ENCODE measurements at places on chromosomes 4 and X.

DNA sequence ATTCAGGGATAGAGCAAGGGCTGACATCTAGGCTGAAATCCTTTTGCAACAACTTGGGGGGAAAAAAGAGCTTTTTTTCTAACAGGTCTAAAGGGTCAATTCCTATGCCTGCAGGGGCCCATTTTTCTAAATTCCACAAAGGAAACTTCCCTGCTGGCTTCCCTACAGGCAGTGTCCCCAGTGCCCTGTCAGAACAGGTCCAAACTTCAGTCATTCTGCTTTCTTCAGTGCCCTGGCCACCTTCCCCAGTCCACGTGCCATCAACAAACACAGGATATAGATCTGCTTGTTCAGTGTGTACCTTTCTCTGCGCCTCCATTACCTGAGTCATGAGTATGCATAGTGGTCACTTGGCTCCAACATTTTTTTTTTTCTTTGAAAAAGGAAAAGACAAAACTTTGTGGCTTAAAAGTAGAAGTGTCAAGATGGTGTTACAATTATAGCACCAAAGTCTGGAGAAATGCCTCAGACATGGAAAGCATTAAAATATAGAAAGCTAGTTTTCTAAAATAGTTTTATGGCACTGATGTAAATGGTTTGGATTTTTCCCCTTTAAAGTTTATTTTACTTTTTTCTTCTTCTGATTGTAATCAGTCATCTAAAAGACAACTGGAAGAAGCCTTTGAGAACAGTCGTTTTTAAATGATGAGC, 84.0 kb upstream of the JADE1 start:
- DNase-seq, result no peak

DNA sequence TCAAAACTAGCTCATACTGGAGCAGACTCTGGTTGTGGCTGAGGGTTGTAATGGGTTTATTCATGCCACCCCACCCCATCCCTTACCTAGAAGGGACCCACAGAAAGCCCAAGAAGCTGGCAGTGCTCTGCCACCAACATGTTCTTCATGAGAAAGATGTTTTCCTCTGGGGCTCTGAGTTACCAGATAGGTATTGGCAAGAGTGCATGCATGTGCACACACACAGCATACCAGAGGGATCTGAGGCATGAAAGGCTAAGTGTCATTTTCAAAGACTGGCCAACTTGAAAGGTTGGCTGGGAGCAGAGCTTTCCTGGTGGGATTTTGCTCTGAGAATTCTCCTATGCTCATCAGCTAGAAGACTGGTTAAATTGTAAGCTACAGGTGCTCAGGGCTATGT, 65.2 kb downstream of the PHOX2B start:
- no peak for DNase-seq

DNA sequence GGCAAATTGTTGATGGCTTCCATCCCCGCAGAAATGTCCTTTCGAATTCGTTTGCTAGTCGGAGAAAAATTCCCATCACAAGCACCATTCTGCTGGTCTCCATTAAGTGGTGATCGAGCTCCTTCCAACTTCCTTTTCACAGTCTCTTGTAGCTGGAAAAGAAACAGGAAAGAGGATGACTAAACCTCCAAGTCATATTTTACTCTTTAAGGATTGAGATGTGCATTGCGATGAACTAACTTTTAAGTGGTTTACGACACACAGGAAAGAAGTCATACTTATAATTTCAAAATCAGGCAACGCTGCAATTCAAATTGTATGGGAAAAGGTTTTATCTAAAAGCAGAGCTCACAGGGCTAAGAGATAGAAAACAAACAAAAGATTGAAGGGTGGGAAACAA, 225.2 kb downstream of the MGST2 start:
- DNase-seq, result no peak

GRCh38 chr4:40270609-40271008, 64.5 kb upstream of the CHRNA9 start:
- DNase-seq, result no peak

GRCh38 chr4:73104695-73105094, 35.2 kb upstream of the COX18 start:
- DNase-seq, result no peak

- DNase-seq, result peak; percentile 43
Observed at GRCh38 chr4:83109480-83110222, 4.9 kb downstream of the PLAC8 start.

- no peak for DNase-seq
Observed at GRCh38 chr4:14990484-14990883, 11.8 kb upstream of the CPEB2 start.

DNA sequence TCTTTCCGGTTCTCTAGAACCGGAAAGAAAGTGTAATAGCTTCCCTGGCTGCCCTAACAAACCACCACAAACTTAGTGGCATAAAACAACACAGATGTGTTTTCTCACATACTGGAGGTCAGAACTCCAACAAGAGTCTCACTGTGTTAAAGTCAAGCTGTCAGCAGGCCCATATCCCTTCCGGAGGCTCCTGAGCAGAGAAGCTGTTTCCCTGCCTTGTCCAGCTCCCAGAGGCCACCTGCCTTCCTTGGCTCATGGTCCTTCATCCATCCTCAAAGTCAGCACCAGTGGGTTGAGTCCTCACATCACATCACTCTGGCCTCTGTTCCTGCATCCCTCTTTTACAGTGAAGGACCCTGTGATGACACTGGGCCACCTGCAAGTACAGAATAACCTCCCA, 49.8 kb upstream of the HMX1 start:
- no peak for DNase-seq

DNA sequence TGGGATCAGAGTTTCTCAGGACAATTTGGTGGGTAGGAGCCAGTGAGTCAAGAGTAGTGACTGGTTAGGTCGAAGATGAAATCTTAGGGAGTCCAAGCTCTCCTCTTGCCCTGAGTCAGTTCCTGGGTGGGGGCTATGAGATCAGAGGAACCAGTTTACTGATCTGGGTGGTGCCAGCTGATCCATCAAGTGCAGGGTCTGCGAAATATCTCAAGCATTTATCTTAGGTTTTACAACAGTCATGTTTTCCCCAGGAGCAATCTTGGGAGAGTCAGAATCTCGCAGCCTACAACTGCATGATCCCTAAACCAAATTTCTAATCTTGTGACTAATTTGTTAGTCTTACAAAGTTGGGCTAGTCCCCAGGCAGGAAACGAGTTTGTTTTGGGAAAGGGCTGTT, 1833.2 kb upstream of the PCDH7 start:
- no peak for DNase-seq

GRCh38 chrX:51852621-51853020, 40.8 kb upstream of the MAGED1 start:
- no peak for DNase-seq

DNA sequence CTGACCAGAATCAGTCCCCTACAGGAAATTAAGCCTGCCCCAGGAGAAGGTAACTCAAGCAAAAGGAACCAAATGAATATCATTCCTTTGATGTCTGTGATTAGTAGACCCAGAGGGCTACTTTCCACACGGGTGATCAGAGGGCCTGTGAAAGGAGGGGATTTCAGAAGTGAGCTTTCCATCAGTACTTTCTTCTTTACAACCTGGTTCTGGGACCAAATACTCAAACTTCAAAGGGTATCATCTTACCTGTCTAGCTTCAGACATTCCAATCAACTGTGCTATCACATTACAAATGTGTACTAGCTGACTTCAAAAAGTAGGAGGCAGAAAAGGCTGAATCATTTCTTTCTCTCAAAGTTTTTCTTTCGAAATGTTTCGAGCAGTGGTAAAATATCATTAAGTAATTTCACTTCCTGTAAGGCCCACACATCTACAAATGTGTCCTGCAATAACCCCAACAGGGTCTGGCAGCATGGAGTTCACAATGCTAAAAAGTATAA, 23.9 kb downstream of the ACSL4 start:
- DNase-seq, result peak; percentile 18

- no peak for DNase-seq
Observed at GRCh38 chr4:186939226-186939625, 215.6 kb upstream of the FAT1 start.

- no peak for DNase-seq
Observed at GRCh38 chr4:7677799-7678301, 243.1 kb upstream of the PSAPL1 start.

DNA sequence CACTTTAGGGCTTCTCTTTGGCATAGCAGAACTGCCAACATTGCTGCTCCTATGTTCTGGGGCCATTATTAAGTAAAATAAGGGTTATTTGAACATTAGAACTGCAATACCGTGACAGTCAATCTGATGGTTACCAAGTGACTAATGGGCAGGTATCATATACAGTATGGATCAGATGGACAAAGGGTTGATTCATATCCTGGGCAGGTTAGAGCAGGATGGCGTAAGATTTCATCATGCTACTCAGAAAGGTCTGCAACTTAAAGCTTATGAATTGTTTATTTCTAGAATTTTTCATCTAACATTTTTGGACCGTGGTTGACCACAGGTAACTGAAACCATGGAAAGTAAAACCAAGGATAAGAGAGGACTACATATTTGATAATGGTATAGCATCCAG, 40.9 kb downstream of the BRCC3 start:
- no peak for DNase-seq

- no peak for DNase-seq
Observed at GRCh38 chr4:138560448-138560847, 318.3 kb upstream of the SLC7A11 start.

DNA sequence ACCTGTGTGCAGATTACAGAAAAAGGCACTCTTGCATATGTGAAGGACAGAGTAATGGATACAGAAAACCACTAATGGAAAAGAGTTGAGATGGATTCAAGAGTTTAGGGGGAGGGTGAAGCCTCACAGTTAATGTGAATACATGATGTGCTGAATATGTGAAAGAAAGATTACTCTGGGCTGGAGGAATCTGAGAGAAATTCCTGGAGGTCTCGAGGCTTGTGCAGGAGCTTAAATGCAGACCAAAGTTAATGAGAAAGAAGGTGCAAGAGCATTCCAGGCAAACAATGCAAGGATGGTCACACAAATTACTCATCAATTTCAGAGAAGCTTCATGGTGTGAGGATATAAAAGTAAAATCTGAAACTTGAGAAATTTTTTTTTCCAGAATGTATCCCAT, 768.8 kb downstream of the STPG2 start:
- DNase-seq, result no peak

- DNase-seq, result no peak
Observed at GRCh38 chr4:162510115-162510514, 346.3 kb upstream of the FSTL5 start.

DNA sequence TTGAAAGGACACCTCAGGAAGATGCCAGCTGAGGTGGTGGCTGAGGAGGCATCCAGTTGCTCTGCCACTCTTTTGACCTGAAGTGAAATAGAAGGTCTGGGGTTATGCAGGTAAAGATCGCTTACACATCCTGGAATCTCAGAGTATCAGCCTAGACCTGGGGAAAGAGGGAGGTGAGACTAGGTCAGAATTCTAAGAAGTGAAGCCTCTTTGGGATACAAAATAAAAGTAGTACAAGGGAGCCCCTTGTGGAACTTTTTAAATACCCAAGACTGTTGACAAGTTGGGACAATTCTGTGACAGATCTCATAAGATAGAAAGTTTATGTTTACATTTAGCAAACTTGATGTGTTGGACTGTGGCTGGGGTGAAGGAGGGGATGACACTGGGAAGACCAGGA, 263.1 kb downstream of the SPRY1 start:
- peak; percentile 3 for DNase-seq

GRCh38 chr4:16119981-16120380, 36.2 kb upstream of the PROM1 start:
- DNase-seq, result no peak

GRCh38 chr4:80226094-80226493, 28.8 kb downstream of the PRDM8 start:
- no peak for DNase-seq

GRCh38 chr4:123168812-123169211, 227.8 kb upstream of the SPRY1 start:
- DNase-seq, result no peak

DNA sequence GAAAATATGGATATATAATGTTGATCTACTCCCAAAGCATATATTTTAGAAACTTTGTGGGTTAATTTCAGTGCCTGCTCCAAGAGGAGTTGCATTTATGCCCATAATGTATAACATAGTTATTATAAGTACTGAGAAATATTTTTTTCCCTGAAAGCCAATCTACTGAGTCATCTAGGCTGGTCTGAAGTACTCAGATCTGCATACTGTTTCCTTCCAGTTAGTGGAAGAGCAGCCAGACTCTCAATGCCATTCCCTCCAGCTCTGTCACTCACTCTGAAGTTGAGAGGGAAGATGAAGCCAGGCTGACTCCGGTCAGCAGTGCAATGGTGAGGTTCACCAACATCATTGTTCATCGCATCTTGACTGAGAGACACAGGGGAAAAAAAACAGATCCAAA, 505.1 kb downstream of the PPARGC1A start:
- DNase-seq, result no peak
